ENCODE measurements at places on chromosomes 2 and 18.

- no peak for DNase-seq
Measured at GRCh38 chr2:152532241-152532640, 185.0 kb downstream of the PRPF40A start.

DNA sequence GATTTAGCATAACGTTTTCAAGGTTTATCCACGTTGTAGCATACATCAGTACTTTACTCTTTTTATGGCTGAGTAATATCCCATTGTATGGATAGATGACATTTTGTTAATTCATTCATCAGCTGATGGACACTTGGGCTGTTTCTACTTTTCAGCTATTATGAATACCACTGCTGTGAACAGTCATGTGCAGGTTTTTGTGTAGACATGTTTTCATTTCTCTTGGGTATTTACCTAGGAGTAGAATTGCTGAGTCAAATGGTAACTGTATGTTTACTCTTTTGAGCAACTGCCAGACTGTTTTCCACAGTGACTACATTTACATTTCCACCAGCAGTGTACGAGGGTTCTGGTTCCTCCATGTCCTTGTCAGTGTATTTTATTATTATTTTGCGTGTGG, 33.9 kb downstream of the COX7A2L start:
- DNase-seq, result no peak

- DNase-seq, result no peak
Measured at GRCh38 chr2:7753777-7754176, 836.6 kb downstream of the RNF144A start.

- DNase-seq, result no peak
Measured at GRCh38 chr18:71450257-71450656, 1093.9 kb downstream of the CBLN2 start.

DNA sequence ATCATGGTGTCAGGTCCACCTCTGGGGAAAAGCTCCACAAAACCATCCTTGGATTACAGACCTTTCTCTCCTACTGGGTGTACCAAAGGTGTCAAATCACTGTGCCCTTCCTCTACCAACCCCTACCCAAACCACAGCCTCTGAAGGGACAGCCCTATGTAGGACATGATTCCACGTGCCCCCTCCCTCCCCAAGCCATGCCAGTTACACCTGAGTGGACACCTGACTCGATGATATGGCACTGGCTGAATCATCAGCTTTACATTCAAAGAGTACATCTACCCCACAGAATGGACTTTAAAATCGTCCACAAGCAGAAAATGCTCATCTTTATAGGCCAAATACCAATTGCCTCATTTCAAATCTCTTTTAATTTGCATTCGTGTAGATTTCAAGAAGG, 26.0 kb downstream of the TRABD2A start:
- DNase-seq, result no peak

DNA sequence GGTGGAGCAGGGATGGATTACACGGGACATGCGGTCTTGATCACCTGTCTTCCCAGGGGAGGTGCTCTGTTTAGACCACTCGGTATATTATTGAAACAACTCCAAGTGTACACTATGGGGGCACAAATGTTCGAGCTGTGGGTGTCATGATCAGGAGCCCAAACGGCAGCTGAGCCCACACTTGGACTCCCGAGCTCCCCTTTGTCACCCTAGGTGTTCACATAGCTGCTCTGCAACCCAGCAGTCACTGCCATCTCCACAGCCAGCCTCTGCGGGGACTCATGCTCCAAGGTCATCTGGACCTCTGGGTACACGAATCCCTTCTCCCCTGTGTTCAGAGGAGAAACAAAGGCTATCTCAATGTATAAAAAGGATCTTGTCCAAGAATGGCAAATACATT, 46.0 kb downstream of the CAPN13 start:
- no peak for DNase-seq

DNA sequence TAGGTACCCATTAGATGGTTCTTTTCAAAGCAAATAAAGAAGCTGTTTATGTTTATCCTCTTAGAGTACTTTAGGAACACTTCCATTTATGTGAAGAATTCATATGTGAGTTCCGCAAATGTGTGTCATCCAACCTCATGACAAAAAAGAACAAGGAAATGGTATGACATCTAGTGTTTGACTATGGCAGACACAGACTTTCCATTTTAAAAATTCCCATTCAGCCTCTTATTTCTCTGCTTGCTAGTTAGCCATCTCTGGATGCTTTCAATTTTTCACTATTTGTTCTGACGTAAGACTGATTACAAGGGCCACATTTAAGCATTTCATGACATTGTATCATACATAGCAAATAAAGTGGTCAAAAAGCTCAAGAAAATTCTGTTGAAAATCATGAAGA, 103.0 kb downstream of the ZAP70 start:
- no peak for DNase-seq

GRCh38 chr2:39568561-39569006, 97.1 kb upstream of the TMEM178A start:
- DNase-seq, result peak; percentile 76

DNA sequence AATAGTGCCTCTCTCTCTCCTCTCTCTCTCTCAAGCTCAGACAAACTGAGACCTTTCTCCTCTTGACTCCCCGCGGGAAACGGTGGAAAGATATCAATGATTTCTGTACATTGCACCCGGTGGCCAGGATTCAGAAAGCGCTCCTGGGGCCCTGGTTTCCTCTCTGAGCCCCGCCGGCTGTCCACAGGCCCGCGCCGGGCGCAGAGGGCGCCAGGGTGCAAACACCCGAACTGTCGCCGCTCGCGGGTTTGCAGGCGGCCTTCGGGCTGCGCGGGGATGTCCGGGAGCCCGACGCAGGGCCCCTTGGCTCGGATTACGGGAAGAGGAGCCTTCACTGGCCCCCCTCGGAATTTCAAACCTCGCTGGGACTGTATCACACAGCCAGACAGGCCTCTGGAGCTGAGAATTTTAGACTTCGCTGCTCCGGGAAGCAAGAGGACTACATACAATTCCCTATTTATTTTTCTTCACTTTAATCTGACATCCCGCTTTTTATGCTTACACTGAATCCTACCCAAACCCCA, 5.2 kb upstream of the EN1 start:
- DNase-seq, result no peak

GRCh38 chr2:227324642-227324994, 433 bp upstream of the MFF start:
- peak; percentile 16 for DNase-seq

- no peak for DNase-seq
Measured at GRCh38 chr2:196200557-196200956, 29.2 kb upstream of the STK17B start.

- DNase-seq, result no peak
Measured at GRCh38 chr2:120256651-120257000, 4.0 kb downstream of the RALB start.

DNA sequence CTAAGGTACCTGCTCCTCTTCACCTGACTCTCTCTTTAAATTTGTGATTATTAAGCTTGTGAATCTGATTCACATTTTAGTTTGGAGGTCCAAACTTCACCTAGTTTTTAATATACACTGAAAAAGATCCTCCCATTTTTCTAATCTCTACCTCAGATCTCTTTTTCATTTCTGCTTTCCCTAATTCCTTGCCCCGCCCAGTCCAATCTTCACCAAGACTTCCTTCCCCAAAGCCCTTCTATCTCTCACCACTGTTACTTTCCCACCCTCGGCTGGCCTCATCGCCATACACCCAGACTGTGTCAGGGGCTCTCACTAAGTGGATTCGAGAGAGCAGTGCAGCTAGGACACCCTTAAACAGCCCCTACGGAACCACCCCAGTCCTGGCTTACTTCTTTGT, 40.0 kb downstream of the LBH start:
- no peak for DNase-seq

DNA sequence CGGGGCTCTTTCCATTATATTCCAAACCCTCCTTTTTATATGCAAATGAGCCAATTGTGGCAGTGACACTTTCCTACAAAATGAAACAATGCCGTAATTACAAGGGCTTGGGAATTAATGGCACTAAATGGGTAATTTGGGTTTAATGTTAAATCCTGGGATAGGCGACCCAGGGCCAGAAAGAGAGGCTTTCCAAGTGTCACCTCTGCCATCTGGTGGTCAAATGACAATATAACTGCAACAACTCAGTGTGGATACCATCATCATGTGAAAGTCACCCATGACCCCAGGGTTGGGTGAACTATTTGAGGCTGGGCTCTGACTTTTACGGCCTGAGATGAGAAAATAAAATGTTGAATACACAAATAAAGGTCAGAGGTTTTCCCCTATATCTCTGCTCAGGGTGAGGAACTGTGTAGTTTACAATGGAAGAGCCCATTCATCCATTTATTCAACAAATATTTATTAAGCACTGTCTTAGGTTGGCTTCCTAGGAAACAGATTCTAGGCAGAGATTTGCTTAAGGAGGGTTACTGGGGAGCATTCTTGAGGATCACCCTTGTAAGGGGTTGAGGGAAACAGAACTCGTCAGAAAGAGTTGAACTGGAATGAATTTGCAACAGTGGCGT, 13.6 kb upstream of the THADA start:
- no peak for DNase-seq

- no peak for DNase-seq
Measured at GRCh38 chr2:104896446-104896845, 42.5 kb downstream of the POU3F3 start.

DNA sequence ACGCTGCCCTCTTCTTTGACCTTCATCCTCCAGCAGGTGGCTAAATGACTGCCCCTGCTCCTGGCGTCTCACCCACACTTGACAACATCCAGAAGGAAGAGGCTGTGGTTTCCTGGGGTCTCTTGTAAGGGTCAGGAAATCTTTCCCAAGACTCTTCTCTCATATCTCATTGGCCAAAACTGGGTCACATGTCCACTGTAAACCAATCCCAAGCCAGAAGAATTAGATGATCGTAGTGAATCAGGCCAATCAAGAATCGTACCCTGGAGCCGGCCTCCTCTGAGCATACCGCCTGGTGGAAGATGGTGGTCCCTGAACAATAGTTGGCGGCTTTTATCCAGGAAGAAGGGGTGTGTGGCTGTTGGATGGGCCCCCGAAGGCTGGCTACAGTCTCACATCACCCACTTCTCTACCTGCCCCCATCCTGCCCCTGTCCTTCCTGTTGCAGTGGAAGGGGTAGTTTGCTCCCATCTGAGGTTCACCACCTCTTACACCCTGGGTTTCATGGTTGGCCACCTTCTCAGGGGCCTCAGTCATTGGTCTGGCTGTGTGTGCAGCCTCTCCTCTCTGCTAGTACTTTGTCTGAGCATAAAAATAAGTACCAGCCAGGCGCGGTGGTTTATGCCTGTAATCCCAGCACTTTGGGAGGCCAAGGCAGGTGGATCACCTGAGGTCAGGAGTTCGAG, 3.8 kb downstream of the SAG start:
- DNase-seq, result no peak

DNA sequence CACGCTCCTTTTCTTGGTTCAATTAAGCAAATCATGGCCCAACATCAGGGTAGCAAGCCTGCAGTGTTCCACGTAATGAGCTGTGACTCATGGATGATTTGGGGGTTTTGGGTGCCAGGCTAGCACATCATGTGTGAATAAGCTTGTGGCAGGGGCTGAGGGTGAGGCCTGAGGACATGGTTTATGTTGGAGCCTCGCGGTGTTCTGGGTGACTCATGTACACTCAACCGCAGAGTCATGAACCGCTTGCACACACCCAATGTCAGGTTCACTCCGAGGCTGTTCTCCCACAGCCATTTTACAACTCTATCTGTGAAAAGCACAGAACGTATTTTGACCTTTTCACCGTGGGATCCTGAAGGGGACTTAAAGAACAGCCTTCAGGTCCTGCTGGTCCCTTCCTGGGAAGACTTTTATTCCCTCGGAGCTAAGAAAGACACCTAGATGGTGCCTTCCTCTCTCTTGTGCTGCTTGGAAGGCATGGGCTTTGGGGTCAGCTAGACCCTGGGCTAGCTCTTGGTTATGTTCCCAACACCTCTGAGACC, 139.9 kb upstream of the ZEB2 start:
- no peak for DNase-seq

DNA sequence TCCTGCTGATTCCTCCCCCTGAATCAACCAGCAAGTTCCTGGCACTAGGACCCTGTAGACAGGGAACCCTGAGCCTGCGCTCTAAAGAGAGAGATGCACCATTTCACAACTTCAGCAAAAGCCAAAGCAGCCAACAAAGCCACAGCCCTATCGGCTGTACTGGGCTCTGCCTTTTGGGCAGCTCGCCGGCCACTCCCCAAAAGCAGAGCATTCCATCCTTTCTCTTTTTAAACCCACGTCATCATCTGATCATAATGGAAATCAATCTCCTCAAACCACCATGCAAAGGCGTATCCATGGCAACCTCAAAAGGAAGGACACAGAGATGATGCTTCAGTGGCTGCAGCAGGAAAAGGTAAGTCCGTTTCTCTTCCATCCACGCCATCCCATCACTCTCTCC, 5.3 kb upstream of the DCTN1 start:
- DNase-seq, result no peak

GRCh38 chr2:29562896-29563295, 358.5 kb downstream of the ALK start:
- no peak for DNase-seq

Measured in HFF-Myc (cell line).